Effector CD4-positive, alpha-beta T cell (primary cell): ENCODE measurements at places on chromosomes 3 and 15.

DNA sequence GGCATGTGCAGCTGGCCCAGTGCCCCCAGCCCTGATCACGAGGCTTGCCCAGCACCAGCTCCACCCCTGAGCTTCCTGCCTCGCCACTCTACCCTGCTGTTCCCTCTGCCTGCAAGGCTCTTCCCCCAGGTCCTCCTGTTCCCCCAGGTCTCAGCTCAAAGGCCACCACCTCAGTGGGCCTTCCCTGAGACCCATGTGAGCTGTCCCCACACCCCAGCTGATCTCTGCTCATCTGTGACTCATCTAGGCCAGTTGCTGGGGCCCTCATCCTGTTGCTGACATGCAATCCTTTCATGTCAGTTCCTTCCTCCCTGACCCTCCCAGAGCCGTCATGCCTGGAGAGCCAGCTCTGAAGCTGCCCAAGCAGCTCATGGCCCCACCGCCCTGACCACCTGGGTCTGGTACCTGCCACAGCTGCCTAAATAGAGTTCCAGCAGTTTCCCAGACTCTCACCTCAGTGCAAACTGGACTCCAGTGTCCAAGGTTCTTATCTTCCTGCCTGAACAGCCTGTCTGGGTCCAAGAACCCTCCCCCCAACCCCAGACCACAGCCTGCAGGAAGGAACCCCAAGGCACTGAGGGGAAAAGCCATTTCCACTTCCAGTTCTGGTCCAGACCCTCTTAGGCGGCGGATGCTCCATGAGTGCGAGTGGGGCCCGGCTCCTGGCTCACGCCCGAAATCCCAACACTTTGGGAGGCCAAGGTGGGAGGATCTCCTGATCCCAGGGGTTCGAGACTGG lies 116.6 kb upstream of the IQSEC1 start:
- no peak for DNase-seq

DNA sequence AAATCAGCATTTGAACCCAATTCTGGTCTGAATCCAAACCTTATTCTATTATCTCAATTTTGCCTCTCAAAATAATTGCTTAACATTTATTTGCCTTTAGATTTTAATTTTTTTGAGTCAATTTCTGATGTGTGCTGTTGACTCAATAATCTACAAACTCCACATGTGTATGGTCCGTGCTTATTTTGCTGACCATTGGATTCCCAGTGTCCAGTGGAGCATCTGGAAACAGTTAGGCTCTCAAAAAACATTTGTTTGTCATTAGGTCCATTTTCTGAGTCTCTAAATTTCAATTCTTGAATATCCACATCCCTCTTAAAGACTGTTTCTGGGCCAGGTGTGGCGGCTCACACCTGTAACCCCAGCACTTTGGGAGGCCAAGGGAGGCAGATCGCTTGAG lies 19.2 kb upstream of the MYZAP start:
- DNase-seq: no peak

GRCh38 chr3:131903988-131904415 lies 130.8 kb downstream of the CPNE4 start:
- DNase-seq: no peak

- no peak for DNase-seq
Observed at GRCh38 chr15:93036951-93037819, 51.8 kb downstream of the RGMA start.

DNA sequence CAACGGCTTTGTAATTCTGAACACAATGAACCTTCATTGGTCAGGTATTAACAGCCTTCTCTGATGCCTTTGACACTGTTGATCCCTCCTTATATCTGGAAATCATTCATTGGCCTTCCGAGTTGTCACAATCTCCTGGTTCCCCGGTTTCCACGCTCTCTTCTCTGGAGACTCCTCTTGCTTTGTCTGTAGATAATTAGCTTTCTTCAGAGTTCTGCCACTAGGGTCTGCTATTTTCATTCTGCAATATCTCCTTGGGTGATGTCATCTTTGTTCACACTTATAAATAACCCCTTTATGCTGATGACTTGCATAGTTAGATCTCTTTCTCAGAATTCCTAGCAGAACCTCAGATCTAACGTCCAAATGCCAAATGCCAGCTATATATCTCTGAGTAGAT lies 583.8 kb upstream of the ZNF717 start:
- DNase-seq: no peak

DNA sequence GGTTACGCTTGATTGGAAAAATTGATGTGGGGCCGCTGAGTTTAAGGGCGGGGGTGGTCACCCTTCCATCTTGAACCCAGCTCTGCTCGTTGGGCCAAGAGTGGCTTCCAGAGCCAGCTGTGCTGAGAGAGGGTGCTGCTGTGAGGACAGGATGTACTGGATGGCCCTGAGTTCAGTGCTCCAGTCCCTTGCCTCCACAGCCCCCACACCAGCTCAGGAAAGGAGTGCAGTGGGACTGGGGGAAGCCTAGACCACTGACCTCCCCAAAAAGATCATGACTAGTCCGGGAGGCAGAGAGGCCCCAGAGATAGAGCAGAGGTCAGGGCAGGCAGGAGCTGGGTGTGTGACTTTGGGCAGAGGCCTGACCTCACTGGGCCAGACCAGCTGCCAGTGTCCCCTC lies 4.0 kb upstream of the PTH1R start:
- no peak for DNase-seq

- no peak for DNase-seq
Observed at GRCh38 chr3:184129012-184129411, 6.1 kb upstream of the EIF2B5 start.

DNA sequence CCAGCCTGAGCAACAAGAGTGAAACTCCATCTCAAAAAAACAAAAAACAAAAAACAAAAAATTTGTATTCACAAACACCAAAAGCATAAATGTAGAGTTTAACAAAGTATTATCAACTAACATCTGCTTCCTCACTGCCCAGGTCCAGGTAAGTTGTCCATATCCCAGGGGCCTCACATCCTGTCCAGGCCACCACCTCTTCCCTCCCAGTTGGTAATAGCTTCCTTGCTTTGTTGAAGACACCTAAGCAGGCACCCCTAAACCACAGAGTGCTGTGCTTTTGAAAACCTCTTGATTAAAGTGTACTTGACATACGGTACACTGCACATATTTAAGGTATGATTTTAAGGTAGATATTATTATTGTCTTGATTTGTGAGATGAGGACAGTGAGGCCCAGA lies 299.8 kb downstream of the SHQ1 start:
- no peak for DNase-seq

- no peak for DNase-seq
Observed at GRCh38 chr3:53589201-53589600, 94.8 kb downstream of the CACNA1D start.

GRCh38 chr3:126678693-126679317 lies 23.9 kb upstream of the TXNRD3 start:
- DNase-seq: no peak

GRCh38 chr3:62188681-62189375 lies 184.5 kb downstream of the FEZF2 start:
- peak; percentile 32 for DNase-seq
